ENCODE measurements at places on chromosomes 5 and 9.

GRCh38 chr9:77170991-77171699, 6.2 kb upstream of the VPS13A start:
- no peak for DNase-seq

- no peak for DNase-seq
These were observed 39.6 kb downstream of the RGS3 start for GRCh38 chr9:113503131-113503541.

- DNase-seq = no peak
These were observed 223.9 kb downstream of the SREK1 start for GRCh38 chr5:66367814-66368541.

DNA sequence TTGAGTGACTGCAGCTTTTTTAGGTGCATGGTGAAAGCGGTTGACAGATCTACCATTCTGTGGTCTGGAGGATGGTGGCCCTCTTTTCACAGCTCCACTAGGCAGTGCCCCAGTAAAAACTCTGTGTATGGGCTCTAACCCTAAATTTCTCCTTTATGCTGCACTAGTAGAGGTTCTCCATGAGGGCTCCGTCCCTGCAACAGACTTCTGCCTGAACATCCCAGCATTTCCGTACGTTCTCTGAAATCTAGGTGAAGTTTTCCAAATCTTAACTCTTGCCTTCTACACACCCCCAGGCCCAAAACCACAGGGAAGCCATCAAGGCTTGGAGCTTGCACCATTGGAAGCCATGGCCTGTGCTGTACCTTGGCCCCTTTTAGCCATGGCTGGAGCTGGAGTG, 1898.1 kb upstream of the NUDT12 start:
- no peak for DNase-seq

GRCh38 chr5:167453246-167454030, 838.0 kb upstream of the WWC1 start:
- DNase-seq = no peak

GRCh38 chr5:72920690-72921502, 34.9 kb upstream of the FCHO2 start:
- DNase-seq = no peak

DNA sequence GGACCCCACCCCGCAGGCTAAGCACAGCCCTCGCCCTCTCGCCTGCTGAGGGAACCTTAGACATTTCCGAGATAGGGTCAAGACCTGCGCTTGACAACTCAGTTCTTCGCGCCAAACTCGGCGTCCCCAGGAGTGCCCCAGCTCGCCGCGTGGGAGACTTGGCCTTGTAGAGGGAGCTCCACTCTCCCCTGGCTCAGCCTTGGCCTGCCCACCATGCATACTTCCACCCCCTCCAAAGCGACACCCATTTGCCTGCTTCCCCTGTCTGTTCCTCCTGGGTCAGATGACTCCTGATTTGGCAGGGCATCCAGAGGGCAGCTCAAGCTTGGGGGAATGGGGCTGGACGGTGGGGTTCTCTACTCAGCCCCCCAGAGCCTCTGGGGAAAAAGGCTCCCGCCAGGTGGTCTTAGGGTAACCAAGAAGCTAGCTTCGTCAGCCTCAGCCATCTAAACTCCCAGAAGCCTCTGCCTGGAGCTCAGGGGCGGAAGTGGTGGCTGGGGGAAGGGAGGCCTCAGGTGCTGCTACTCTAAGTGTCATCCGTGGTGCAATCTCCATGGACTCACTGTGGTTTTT, 560 bp downstream of the DOCK2 start:
- no peak for DNase-seq

- no peak for DNase-seq
These were observed 624.9 kb upstream of the GRAMD2B start for GRCh38 chr5:125798307-125798706.

- no peak for DNase-seq
These were observed 268.2 kb upstream of the RFX3 start for GRCh38 chr9:3793971-3794383.

- no peak for DNase-seq
These were observed 93.6 kb upstream of the TNC start for GRCh38 chr9:115211413-115212124.

DNA sequence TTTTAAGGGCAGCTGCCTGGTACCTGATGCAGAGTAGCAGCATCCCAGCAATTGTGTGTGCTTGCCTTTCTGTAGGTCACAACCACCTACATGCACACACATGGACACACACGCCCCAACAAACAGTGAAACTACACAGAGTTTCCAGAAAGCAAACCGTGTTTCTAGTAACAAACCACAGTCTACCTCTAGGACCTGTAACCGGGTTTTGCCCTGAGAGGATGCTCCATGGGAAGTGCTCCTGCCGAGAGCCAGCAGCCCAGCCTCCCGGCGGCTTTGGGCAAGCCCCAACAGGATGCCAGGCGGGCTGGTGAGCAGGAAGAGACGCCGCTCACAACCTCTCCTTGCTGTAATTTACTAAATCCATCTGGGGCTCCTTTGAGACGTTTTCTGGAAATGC, 4.1 kb upstream of the TCF7 start:
- no peak for DNase-seq

- peak; percentile 33 for DNase-seq
These were observed 105.2 kb downstream of the SH3TC2 start for GRCh38 chr5:148957591-148958202.

GRCh38 chr9:130155647-130156046, 16.6 kb upstream of the NCS1 start:
- DNase-seq = no peak

- no peak for DNase-seq
These were observed 3.6 kb downstream of the CCL19 start for GRCh38 chr9:34687276-34688030.

DNA sequence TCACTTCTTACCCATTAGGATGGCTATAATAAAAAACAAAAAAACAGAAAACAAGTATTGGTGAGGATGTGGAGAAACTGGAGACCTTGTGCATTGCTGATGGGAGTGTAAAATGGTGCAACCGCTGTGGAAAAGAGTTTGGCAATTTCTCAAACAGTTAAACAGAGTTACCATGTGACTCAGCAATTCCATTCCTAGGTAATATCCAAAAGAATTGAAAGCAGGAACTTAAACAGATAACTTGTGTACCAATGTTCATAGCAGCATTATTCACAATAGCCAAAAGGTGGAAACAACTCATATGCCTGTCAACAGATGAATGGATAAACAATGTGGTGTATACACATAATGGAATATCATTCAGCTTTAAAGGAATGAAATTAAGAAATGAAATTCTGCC, 28.9 kb downstream of the DCP2 start:
- DNase-seq = no peak

DNA sequence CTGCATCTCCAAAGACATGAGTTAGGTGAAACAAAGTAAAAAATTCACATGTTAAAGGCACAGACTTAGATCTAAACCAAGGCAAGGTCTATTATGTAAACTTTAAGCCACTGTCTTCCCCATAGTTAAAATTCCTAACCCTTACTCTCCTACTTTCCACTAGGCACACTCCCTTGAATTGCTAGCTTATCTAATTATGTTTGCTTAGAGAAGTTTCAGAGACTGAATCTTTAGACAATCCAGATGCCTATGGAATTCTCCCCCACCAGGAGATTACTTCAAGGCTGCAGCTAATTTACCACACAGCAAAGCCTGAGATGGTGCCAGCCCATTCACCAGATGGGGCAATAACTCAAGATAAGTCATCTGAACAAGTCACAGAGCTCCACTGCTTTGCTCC, 803.1 kb upstream of the COX7C start:
- peak; percentile 28 for DNase-seq

DNA sequence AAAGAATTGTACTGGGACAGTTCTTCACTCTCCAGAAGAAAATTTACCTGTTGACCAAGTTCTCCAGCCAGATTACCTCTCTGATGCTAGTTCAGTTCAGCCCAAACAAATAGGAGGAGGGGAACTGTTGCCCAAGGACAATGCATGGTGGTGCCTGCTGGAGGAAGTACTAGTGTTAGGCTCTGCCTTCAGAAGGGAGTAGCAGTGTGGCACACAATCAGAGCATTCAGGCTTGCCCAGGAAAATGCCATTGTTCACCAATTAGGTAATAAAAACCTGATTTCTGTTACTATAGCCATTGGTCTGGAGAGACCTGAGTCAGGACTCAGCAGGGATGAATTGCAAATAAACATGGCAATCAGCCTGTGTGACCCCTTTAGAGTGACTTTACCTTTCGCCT, 720.8 kb upstream of the ZNF608 start:
- DNase-seq = no peak

DNA sequence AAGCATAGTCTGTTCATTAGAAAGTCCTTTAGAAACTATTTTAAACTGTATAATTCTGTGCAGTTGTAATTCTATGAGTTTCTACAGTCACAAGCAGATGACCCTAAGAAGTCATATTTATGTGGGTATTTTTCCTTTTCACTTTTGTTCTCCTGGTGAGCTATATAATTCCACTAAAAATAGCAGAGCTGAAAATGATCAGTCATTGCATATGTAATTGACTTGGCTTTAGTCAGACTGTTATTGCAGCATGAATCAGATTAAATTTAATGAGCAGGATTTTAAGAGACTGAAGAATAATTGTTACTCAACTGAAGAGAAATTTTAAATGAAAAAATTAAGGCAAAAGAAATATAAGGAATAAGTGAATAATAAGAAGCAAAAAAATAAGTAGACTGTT, 108.5 kb downstream of the MTREX start:
- no peak for DNase-seq

DNA sequence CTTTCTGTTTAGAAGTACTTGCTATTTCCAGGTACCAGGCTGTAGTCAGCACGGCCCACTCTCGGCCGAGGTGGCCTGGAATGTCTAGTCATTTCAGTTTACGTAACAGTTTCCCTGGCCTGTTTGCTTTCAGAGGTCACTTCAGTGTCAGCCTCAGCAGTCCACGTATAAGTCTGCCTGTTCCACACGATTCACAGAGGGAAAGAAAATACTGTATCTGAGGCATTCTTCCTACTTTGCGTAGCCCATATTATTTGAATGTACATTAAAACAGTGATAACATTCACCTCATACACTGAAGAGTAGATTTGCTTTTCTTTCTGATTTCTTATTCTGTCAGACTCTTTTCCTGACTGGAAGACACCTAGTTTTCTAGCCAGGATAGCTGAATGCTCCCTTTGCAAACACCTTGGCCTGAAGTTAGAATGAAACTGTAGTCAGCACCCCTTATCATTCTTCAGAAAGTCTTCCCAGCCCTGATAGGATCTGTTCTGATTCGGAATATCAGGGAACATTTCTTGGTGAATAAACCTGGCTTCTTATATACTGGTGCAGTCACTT, 140.9 kb downstream of the AOPEP start:
- no peak for DNase-seq

DNA sequence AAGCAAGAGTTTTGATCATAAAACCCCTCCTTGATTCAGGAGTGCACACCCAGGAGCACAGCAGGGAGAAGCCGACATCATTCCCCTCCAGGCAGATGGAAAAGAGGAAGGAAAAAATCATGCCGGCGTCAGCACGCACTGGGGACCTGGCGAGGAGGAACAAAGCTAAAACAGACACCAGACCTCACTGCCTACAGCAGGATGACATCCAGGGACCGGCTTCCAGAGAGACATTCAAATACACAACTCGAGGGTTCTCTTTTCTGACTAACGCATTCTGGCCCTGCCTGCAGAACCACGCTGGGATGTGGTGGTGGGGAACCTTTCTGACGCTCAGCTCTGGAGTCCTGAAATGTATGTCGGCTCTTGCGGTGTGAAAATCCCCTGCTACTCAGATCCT, 2.7 kb downstream of the UBAC1 start:
- no peak for DNase-seq
